Caudate nucleus (tissue), 63 donors: ENCODE measurements at places on chromosomes 5 and 9.

- DNase-seq = no peak
These were observed 21.0 kb downstream of the NIPBL start for GRCh38 chr5:36897616-36898015.

- DNase-seq = no peak
These were observed 161.3 kb downstream of the SNCAIP start for GRCh38 chr5:122473138-122473843.

GRCh38 chr5:148314731-148315130 lies 2.5 kb downstream of the SPINK7 start:
- no peak for DNase-seq

DNA sequence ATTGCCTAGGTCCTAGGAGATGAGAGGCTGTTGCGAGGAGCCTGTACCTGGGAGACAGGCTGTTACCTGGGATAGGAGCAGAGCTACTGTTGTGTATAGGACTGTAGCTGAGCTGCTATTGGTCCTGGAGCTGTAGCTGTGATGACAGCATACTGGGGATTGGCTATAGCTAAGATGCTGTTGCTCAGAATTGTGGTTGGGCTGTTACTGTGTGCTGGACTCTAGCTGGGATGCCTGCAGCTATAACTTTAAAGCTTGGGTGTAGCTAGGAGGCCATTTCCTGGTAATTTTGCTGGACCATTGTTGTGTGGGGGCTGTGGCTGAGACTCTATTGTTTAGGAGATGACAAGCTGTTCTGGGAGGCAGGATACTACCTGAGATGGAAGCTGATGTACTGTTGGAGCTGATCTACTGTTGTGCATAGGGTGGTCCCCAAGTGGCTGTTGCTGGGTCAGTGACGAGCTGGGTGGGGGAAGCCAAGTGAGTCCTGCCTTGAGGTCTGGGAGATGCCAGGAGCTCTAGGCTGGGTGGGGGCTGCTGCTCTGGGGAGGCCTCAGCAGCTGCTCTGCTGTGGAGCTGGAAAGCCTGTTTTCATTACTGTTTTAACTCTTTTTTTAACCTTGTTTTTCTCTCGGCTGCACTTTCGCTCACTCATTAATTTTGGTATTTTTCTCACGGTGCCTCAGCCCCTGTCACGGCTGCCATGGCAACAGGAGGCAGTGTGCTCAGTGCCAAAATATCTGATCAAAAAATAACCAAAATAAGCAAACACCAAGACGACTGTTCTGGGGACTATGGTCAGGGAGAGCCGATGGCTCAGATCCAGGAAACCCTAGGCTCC lies 3.0 kb upstream of the PCDH1 start:
- no peak for DNase-seq

DNA sequence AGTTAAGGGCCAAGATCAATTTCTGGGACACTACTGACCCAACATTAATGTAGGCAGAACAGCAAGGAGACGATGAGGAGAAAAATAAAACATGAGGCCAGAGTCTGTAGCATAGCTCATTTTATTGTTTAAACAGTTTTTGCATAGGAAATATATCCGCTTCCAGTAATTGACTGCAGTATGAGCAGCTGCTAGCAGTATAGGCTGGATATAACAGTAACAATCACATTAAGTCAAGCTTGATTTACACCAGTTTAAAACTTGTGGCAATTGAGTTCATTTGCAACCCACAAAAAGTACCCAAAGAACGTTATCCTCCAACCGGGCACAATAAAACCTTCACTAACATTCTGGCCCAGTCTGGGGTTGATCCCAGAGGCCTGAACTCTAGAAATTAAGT lies 232.2 kb downstream of the NFIB start:
- no peak for DNase-seq

- no peak for DNase-seq
These were observed 9.4 kb upstream of the TENT2 start for GRCh38 chr5:79602889-79603288.

GRCh38 chr9:34446468-34446891 lies 11.9 kb downstream of the FAM219A start:
- DNase-seq = no peak

GRCh38 chr5:33462456-33462855 lies 21.7 kb downstream of the TARS1 start:
- no peak for DNase-seq

DNA sequence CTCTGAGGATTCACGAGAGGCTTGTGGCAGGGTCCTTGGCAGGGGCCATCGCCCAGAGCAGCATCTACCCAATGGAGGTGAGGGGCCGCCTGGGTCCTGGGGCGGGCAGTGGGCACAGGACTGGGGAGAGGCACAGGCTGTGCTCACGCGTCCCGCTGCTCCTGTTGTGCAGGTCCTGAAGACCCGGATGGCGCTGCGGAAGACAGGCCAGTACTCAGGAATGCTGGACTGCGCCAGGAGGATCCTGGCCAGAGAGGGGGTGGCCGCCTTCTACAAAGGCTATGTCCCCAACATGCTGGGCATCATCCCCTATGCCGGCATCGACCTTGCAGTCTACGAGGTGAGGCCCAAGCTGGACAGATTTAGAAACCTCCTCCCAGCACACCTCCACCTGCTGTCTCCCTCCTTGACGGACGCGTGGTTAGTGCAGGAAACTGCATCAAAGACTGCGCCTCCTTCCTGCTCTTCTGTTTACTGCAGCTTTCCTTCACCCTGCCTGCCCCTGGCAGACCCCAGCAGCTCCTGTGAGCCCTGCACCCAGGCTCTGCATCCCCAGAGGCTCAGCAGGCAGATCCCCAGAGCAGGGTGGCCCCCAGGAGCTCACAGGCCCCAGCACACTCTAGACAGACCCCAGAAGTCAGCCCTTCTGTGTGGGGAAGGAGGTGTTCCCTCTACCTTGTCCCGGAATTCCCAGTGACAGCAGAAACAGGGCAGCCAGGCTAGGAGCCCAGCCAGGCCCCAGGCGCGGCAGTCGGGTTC lies 21.2 kb downstream of the PTGES2 start:
- DNase-seq = no peak

DNA sequence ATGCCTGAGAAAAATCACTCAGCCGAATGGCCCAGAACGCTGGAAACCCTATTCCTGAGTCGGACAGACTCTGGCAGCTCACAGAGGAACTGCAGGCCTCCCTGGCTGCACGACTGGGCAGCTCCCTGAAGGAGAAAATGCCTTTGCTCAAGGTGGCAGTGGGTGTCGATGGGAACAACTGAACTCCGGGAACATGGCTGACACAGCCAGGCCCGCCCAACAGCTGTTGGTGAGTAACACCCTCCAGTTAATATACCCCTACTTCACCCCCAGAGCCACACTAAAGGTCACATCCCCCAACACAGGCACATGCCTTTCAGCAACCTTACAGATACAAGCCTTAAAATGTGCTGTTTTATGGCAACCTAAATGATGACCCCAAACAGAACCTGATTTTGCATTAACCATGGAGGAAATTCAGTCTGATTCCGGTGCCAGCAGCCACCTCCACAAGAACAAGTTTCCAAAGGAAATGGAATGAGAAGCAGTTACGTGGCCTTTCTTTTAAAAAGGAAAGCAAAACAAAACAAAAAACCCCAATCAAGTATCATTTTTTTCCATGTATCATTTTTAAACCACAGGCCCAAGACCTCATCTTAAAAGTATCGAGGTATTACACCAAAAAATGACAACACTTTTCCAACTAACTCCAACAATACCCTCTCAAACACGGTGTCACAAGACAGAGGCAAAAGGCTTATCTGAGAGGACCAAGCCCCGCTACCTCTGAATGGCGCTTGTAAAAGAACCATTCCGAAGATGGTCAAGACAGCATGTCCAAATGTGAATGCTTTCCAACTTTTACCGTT lies 3.1 kb downstream of the KLF9 start:
- peak; percentile 75 for DNase-seq

- no peak for DNase-seq
These were observed 58.2 kb downstream of the ESM1 start for GRCh38 chr5:54927097-54927746.

- DNase-seq = no peak
These were observed 83.0 kb downstream of the SMC2 start for GRCh38 chr9:104177003-104177611.

DNA sequence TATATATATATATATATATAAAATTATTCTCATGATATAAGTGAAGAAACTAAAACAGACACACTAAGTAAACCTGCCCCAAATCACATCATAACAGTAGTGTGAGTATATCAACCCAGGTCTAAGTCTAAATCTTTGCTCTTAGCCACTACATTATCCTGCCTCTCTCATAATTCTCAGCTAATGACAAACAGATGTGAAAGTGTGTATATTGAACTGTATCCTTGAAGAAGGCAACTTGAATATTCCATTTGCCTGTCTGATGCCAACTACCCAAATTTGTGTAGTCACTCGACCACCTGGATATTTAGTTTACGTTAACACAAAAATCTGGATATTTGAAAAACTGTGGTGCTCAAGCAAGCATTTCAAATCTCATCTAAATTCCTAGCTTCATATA lies 97.4 kb downstream of the PPP2R2B start:
- no peak for DNase-seq

- DNase-seq = no peak
These were observed 2.1 kb downstream of the TMED9 start for GRCh38 chr5:177594071-177594470.

DNA sequence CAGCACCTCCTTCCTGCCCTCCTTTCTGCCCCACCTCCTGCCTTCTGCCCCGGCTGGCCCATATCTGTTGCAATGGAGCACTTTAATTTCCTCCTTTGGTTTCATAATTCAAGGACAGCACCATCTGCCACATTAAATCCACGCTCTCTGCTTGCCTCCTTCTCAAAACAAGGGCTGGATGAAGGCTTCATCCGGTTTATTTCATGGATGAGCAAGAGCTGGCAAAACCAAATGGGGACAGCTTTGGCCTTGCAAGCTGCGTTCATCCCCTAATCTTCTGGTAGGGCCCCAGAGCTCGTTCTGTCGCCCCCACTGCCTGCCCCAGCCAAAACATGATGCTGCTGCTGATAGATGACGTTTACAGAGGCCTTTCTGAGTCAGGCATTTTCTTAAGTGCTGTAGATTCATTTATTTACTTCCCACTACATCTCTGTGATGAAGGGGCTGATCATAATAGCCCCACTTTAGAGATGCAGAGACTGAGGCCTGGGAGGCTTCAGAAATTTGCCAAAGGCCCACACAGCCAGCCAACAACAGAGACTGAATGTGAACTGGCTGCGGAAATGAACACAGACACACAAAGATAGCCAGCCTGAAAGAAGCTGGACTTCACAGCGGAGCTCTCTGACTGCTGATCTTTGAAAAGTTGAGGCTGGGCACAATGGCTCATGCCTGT lies 115.6 kb upstream of the CPEB4 start:
- no peak for DNase-seq

- no peak for DNase-seq
These were observed 114.0 kb downstream of the ADAMTS2 start for GRCh38 chr5:179231309-179231708.

GRCh38 chr5:102863058-102863457 lies 108.0 kb downstream of the PAM start:
- DNase-seq = no peak

- no peak for DNase-seq
These were observed 212.5 kb downstream of the GADD45G start for GRCh38 chr9:89817151-89817950.

DNA sequence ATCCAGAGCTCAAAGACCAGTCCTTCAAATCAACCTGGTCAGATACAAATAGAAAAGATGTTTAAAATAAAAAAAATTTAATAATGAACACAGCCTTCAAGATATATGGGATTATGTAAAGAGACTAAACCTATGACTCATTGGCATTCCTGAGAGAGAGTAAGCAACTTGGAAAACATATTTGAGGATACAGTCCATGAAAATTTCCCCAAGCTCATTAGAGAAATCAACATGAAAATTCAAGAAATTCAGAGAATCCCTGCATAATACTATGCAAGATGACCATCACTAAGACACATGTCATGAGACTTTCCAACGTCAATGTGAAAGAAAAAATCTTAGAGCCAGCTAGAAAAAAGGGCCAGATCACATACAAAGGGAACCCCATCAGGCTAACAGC lies 512.9 kb upstream of the PTGER4 start:
- no peak for DNase-seq

GRCh38 chr5:41891066-41891707 lies 13.0 kb upstream of the RIMOC1 start:
- DNase-seq = no peak

DNA sequence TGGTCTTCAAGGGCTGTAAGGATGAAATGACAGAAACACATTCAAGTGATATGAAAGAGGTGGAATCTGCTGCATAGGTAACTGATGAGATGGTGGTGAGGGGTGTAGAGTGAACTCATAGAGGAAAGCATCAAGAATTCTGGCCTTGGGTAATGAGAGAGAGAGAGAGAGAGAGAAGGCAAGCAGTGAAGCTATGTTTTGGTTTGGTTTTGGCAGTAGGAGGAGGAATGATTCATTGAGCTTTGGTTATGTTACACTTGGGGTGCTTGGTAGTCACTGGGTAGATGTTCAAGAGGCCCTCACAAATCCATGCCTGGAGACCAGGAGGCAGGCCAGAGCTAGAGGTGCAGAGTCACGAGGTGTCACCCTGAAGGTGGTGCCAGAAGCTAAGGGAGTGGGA lies 89.5 kb downstream of the EGFLAM start:
- DNase-seq = no peak

DNA sequence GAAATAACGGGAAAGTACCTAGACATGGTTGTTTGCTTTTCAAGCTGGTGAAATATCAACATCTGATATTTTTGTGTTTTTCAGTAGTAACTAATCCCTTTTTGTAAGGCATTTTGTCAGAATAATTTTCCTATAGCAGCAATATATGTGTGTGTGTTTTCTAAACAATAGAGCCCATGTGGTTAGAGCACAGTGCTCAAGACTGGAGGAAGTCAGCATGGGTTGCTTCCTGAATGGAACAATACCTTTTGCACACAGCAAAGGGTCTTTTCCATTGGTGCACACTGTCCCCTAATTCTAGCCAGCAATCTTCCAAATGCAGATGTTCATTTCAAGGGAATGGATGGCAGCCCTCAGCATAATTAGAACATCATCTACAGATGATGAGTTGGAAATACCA lies 270.1 kb downstream of the AOPEP start:
- no peak for DNase-seq

- no peak for DNase-seq
These were observed 81.2 kb upstream of the UBTD2 start for GRCh38 chr5:172364773-172365172.

- DNase-seq = no peak
These were observed 77.4 kb downstream of the OTULIN start for GRCh38 chr5:14741801-14742440.

- DNase-seq = no peak
These were observed 61.5 kb downstream of the TMEM167A start for GRCh38 chr5:83015676-83016075.

- DNase-seq = no peak
These were observed 170.7 kb downstream of the PDE4D start for GRCh38 chr5:59722874-59723273.

DNA sequence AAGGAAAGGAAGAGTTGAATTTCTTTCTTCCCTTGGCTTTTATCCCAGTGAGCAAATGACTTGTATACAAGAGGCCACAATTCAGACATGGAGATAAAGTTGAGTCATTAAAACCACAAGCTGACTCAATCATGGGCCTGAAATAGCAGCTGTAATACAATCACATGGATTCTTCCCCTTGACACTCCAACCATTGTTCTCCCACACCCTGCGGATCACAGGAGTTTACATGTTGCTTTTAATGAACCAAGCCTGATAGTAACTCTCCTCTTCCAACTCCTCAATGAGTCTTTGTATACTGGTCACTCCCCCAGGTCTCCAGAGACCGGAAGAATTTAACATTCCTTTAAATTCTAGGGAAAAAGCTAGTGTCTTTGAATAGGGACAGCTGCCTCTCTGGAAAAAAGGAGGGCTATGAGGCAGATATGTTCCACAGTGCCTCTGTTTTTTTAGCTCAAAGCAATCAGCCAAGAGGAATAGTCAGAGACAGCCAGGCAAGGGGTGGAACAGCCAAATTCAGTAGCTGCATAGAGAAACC lies 32.4 kb downstream of the PCDHGC5 start:
- DNase-seq = peak; percentile 55

- no peak for DNase-seq
These were observed 1022.3 kb upstream of the WWC1 start for GRCh38 chr5:167269146-167269545.
